ENCODE measurements at places on chromosomes 16 and 17.
A peak's percentile ranks its signal among the peaks of the same experiment; 100 is the strongest.

DNA sequence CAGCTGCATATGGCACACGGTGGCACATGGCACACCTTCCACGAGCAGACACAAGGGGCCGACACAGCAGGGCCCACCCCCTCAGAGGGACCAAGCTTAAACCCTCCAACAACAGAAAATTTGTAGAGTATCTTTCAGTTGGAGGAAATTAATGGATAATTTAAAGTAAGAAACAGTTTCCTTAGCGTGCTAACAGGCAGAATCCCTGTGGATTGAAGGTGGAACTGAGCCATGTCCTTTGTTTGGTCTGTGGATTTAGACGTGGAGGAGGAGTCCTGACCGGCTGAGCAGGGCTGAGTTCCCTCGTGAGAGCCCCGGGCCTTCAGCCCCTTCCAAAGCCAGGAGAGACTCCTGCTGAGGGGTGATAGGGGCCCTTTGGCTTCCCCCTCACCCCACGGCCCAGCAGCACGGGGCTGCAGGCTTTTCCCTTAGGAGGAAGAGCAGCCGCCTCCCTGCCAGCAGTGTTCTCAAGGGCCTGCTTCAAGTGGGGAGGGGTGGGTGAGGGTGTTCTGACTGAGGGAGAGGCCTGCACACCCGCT is 1.4 kb upstream of the CYB561 start:
- no peak for DNase-seq

GRCh38 chr17:63830904-63831491 is 3.5 kb upstream of the FTSJ3 start:
- no peak for DNase-seq

DNA sequence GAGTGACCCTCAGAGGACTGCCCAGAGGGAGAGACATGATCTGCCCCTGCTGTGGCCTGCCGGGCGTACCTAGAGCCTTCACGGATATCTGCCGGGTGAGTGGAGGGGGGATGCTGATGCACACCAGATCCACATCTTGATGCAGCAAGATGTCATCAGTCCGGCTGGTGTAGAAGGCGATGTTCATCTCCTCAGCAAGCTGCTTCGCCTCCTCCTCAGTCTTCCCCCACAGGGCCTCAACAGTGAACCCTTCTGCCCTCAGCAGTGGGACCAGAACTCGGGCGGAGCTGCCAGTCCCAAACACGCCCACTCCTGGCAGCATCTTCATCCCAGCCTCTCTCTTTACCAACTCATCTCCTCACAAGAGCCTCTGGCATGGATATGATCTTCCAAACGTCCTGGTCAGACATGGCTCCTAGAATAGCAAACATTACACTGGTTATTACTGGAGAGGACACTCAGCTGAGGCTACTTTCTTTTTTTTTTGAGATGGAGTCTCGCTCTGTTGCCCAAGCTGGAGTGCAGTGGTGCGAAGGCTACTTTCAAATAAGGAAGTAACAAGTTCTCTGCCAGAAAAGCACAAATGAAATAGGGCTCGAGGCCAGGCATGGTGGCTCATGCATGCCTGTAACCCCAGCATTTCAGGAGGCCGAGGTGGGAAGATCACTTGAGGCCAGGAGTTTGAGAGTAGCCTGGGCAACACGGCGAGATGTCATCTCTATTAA is 18.9 kb downstream of the C16orf86 start:
- no peak for DNase-seq

GRCh38 chr17:16269658-16270057 is 52.6 kb downstream of the PIGL start:
- no peak for DNase-seq

- peak; percentile 36 for DNase-seq
Measured at GRCh38 chr17:17019891-17020456, 22.3 kb upstream of the MPRIP start.

- DNase-seq: peak; percentile 88
Measured at GRCh38 chr16:73172241-73172972, 124.5 kb upstream of the ZFHX3 start.

DNA sequence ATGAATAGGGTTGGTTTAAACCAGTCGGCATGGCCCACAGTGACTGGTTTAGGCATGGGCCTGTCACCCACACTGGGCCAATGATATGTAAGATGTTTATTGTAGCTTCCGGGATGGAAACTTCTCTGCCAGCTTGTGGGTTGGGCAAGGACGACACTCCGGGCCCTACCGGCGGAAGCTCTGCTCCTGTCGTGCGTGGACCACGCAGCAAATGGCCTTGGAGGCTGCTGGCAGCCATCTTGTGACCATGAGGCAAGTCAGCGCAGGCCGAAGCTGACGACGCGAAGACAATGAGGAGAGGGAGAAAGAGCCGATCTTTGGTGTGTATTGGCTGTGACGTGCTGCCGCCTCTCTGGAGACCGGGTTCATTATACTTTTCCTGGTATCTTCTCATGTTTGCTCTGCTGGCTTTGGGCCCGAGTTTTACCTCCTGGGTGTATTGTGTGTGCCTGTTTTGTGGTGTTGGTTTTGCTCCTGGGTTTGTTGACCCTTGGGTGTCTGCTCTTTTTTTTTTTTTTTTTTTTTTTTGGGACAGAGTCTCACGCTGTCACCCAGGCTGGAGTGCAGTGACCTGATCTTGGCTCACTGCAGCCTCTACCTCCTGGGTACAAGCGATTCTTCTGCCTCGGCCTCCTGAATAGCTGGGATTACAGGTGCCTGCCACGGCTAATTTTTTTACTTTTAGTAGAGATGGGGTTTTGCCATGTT is 15.4 kb downstream of the SLC25A10 start:
- DNase-seq: no peak

GRCh38 chr16:2216330-2216729 is 1.7 kb upstream of the PGP start:
- no peak for DNase-seq

DNA sequence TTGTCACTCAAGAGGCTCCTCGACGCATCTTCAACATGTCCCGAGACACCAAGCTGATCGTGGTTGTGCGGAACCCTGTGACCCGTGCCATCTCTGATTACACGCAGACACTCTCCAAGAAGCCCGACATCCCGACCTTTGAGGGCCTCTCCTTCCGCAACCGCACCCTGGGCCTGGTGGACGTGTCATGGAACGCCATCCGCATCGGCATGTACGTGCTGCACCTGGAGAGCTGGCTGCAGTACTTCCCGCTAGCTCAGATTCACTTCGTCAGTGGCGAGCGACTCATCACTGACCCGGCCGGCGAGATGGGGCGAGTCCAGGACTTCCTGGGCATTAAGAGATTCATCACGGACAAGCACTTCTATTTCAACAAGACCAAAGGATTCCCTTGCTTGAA is 101.0 kb downstream of the HS3ST2 start:
- DNase-seq: no peak

- no peak for DNase-seq
Measured at GRCh38 chr17:37833237-37833859, 88.5 kb upstream of the HNF1B start.

DNA sequence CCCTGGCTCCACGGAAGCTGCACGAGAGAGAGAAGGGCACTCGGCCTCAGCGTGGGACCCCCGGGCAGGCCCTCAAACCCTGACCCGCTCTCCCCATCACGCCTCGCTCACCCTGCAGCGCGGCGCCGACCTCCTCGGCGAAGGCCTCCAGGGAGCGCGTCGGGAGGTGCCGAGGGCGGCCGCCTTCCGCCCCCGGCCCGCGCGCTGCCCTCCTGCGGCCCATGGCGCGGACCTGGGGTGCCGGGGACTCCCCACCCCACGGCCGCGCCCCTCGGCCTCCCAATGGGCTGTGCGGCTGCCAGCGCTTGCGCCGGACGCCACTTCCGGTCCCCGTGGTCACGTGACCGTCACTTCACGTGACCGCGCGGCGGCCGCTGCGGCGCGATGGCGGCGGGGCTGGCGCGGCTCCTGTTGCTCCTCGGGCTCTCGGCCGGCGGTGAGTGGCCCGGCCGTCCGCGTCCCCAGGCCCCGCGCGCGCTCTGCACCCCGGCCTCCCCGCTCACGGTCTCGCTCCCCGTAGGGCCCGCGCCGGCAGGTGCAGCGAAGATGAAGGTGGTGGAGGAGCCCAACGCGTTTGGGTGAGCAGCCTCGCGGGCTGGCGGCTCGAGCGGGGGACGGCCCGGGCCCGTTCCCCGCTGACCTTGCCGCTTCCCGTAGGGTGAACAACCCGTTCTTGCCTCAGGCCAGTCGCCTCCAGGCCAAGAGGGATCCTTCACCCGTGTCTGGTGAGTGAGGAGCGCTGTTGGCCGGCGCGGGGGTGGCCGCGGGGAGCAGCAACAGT is at the start of the genes GNPTG and TSR3:
Gene GNPTG (plus strand): TSS at position 350 of the 781 bp plus-strand sequence. CDS start 35 bp downstream, at position 385.
Gene TSR3 (minus strand): TSS at position 297 of the 781 bp plus-strand sequence. CDS start 74 bp downstream, at position 223.
- peak; percentile 93 for DNase-seq

- DNase-seq: no peak
Measured at GRCh38 chr16:15548482-15548891, 94.5 kb downstream of the MARF1 start.

GRCh38 chr16:79628501-79628975 is 28.0 kb upstream of the MAF start:
- DNase-seq: no peak

DNA sequence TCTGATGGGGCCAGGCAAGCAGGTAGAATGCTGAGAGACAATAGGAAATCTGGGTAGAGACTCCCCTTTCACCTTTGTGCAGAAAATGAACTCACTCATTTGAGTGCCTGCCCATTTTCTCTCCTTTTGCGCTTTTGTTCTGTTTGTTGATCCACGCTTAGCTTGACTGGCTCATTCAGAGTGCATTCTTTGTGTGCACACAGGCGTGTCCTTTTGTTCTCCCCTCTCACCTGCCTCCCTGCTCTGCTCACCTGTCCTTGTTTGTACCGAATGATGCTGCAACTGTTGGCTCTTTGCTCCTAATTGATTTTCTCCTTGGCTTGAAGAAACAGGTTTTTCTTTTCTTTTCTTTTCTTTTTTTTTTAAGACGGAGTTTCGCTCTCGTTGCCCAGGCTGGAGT is 15.8 kb downstream of the PGS1 start:
- no peak for DNase-seq

GRCh38 chr16:52363082-52363481 is 183.9 kb downstream of the TOX3 start:
- no peak for DNase-seq

DNA sequence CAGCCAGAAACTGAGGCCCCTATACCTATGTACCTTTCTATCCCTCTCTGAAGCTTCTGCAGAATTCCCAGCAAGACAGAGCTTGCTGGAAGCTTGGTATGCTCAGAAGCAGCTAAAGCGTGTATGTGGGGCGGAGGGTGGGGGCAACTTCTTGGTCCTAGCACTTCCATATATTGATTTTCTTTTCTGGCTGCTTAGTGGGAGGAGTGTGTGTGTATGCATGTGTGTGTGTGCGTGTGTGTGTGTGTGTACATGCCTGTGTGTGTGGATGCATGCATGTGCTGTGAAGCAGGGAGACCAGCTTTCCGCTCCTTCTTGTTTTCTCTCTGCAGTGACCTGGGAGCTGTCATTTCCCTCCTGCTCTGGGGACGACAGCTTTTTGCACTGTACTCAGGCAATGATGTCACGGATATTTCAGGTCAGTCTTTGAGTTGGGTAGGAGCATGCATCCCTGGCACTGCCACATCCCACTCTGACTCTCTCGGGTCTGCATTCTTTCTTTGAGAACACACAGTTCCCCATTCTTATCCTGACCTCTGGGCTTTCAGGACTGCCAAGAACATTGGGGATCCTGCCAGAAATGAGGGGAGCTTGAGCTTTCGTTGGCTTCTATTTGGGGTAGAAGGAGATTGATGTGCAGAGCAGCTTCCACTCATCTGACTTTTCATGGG is 10.7 kb downstream of the HPR start:
- peak; percentile 72 for DNase-seq

DNA sequence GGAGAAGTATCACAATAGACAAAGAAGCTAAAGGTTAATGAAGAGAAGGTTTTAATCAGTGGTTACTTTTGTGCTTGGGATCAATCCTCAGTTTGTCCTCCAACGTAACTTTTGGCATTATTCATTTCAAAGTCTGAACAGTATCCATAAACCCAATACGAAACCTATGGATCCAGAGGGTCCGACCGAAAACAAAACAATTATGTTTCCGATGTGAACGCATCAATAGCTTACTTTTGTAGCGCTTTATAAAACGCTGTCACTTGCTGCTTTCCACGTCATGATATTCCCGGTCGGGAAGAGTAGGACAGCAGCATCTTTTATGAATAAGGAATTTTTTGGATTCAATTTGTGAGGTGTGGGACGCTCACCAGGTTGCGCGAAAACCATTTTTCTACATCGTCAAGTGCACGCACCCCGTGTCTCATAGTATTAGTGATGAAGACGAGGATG is 383.8 kb downstream of the ZFHX3 start:
- DNase-seq: no peak

Data from Right ventricle myocardium superior (tissue), 1 donor.